Activated naive CD8-positive, alpha-beta T cell treated with anti-CD3 and anti-CD28 coated beads for 36 hours (primary cell): ENCODE measurements at places on chromosomes 6 and 20.

GRCh38 chr20:61932711-61933480 is 132.8 kb downstream of the TAF4 start:
- DNase-seq: no peak

GRCh38 chr6:43943781-43944250 is 173.8 kb downstream of the VEGFA start:
- no peak for DNase-seq

- no peak for DNase-seq
Observed at GRCh38 chr6:113414511-113414910, 442.6 kb upstream of the MARCKS start.

GRCh38 chr6:45677381-45678284 is 299.9 kb upstream of the SUPT3H start:
- peak; percentile 40 for DNase-seq

DNA sequence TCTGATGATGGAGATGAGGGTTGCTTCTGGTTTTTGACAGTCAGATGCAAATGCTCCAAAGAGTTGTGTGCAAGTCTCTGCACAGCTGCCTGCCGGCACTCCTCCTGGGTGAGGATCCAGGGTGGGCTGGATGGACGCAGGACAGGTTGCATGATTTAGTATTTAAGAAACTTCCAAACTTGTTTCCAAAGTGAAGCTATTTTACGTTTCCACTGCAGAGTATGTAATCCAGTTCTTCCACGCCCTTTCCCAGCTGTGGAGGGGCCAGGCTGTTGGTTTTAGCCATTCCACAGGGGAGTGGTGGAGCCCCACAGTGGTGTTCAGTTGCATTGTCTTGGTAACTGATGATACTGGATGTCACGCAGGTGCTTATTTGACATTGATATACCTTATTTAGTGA is 157.3 kb downstream of the THBS2 start:
- DNase-seq: no peak

GRCh38 chr6:87848616-87849015 is 146.6 kb upstream of the AKIRIN2 start:
- DNase-seq: no peak

DNA sequence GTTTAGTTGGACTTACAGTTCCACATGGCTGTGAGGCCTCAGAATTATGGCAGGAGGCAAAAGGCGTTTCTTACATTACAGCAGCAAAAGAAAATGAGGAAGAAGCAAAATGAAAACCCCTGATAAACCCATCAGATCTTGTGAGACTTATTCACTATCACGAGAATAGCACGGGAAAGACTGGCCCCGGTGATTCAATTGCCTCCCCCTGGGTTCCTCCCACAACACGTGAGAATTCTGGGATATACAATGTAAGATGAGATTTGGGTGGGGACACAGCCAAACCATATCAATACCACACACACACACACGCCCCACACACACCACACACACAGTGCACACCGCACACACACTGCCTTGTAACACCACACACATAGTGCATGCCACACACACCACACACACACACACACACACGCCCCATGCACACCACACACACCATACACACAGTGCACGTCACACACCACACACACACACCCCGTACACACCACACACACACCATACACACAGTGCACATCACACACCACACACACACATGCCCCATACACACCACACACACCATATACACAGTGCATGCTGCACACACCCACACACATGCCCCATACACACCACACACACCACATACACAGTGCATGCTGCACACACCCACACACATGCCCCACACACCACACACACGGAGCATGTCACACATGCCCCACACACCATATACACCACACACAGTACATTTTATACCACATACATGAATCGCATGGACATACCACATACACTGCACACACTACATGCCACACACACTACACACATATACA is 310.5 kb downstream of the TAF4 start:
- DNase-seq: no peak

DNA sequence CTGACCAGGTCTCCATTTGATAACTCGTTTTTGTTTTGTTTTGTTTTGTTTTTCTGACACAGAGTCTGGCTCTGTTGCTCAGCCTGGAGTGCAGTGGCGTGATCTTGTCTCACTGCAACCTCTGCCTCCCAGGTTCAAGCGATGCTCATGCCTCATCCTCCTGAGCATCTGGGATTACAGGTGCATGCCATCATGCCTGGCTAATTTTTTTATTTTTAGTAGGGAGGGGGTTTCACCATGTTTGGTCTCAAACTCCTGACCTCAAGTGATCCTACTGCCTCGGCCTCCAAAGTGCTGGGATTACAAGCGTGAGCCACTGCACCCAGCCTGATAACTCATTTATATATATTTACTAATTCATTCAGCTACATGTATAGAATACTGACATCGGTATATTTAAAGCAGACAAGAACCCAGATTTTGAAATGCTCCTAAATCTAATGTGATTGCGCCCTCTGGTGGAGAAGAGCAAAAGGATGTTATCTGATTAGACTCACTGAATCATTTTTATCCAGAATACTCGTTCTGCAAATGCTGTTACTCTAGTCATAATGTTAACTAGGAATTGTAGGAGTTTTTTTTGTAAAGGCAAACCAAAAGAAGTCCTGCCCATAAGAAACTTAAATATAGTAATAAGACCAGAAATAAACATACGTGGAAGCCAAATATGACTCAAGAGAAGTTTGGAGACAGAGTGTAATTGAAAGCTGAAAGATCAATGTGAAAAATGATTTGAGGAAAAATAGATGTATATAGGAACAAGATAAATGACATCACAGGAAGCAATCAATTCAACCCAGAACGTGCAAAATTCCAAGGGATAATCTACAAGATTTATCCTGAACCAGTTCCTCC is 5.3 kb upstream of the COL12A1 start:
- DNase-seq: no peak

DNA sequence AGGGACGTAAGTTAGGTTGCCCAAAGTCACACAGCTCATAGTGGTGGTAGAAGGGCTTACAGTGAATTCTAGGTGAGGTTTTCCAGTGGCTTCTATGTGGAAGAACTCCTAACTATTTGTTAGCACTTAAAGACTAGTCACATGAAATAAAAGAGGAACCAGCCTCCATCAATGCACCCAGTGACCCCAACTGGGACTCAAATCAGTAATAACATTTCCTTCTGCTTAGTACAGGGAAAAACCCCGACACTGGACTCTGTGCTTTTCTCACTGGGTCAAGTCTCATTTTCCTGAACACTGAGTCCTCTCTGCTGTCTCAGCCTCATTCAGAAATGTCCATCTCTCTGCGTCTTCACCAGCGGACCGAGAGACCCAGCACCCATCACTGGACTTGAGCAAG is 89.2 kb downstream of the SLC22A23 start:
- no peak for DNase-seq

- DNase-seq: no peak
Observed at GRCh38 chr6:92777146-92777740, 642.1 kb downstream of the EPHA7 start.

GRCh38 chr6:45445749-45446549 is 68.2 kb upstream of the SUPT3H start:
- no peak for DNase-seq

DNA sequence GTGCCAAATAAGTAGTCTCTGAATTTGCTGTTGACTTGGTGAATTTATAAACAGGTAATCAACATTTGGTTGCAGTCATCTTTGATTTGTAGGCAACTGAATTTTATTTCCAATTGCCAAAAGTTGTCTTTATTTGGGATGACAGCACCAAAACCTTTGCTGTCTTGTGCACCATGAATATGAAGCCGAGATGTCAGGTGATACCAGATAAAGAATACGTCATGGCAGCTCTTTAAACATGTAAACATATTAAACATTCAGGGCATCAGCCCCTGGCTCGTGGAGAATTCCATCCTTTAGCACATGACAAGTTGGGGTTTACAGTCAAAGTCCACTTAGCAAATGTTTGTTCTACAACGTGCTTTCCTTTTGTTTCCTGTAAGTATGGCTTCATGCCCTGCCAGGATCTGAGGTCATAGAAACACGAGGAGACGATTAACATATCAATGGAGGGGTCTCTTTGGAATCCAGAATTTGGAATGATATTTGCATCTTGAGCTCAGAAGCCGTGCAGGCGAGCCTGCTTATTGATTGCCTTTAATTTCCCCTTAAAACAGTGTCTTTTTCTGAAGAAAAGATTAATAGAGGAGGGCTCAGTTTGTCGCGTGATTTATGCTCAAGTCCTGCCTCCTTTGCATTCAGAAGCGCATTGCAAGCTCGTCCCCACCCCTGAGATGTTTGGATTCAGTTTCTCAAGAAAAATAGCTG is 170.2 kb upstream of the ZNF217 start:
- DNase-seq: no peak

- DNase-seq: no peak
Observed at GRCh38 chr6:122817766-122818165, 28.7 kb downstream of the SMPDL3A start.

GRCh38 chr6:15800841-15801617 is 138.2 kb upstream of the DTNBP1 start:
- DNase-seq: no peak

- DNase-seq: no peak
Observed at GRCh38 chr6:33658982-33659689, 38.0 kb downstream of the ITPR3 start.

GRCh38 chr20:53302695-53303412 is 290.8 kb downstream of the ZNF217 start:
- DNase-seq: no peak

DNA sequence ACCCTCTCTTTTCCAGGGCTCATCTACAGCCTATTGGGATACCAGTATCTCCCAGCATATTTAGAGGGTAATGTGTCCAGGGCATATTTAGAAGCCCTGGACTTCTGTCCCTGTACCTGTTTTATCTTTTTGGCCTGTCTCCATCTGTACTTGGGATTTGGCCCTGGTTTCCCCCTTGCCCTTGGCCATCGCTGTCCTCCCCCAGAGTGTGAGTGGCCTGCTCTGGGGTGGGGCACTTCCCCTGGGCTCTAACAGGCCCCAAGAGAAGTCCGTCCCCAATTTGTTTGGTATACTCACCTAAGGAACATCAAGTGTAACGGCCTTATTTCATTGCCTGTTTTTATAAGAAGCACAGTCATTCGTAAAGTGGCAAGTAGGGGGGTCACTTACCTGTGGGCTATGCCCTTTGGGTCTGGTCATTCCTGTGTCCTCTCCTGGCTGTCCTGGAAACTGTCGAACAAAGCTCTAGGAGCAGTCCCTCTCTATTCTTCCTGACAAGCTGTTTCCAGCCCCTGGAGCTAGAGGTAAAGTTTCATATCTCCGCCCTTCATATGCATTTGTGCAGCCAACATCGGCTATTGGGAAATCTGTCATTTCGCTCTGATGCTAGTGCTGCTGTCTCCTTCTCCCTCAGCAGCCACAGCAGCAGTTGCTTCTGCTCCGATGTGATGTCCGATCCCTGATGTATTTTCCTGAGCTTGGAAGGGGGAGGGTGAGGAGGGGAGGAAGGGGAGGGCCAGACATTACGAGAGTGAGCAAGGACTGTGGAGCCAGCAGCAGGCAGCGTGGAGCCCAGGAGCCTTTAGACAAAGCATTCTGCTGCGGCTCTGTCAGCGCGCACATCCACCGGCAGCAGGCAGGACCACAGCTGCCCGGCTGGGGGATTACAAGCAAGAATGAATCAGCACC is 83.4 kb downstream of the TCP11 start:
- no peak for DNase-seq

GRCh38 chr6:114096561-114097172 is 125.7 kb upstream of the HDAC2 start:
- no peak for DNase-seq

- peak; percentile 30 for DNase-seq
Observed at GRCh38 chr20:5486377-5487054, 169.8 kb upstream of the PROKR2 start.

DNA sequence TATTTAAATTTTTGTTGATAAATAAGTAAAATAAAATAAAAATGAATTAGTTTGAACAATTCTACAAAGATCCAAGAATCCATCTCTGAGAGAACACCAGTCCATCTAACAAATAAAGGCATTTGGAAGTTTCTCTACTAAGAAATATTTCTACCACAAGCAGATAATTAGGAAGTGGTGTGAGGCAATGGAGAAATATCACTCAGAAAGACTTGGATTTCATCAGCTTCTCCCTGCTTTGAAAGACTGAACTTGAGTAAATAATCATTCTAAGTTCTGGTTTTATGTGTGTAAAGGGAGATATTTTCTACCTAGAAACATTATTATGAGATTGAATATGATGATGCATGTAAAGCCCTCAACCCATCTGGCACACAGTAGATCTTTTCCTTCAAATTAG is 17.8 kb upstream of the TCF21 start:
- DNase-seq: no peak

DNA sequence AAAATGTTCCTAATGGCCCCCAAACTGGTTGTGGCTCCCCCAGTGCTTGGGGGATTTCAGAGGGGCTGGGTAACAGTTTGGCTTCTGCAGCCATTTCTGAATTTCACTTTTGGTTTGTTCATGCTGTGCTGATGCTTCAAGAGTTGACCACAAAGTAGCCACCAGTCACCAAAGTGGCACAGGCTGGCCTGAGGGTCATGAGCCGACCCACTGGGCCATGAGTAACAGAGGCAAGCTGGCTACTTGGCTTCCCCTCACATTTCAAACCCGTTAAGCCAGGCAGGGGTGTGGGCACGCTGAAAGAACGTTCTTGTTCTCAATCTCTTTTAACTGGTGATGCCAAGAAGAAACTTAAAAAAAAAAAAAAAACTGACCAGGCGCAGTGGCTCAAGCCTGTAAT is 15.1 kb upstream of the NXT1 start:
- no peak for DNase-seq

- DNase-seq: no peak
Observed at GRCh38 chr20:13841206-13841605, 56.4 kb downstream of the NDUFAF5 start.

DNA sequence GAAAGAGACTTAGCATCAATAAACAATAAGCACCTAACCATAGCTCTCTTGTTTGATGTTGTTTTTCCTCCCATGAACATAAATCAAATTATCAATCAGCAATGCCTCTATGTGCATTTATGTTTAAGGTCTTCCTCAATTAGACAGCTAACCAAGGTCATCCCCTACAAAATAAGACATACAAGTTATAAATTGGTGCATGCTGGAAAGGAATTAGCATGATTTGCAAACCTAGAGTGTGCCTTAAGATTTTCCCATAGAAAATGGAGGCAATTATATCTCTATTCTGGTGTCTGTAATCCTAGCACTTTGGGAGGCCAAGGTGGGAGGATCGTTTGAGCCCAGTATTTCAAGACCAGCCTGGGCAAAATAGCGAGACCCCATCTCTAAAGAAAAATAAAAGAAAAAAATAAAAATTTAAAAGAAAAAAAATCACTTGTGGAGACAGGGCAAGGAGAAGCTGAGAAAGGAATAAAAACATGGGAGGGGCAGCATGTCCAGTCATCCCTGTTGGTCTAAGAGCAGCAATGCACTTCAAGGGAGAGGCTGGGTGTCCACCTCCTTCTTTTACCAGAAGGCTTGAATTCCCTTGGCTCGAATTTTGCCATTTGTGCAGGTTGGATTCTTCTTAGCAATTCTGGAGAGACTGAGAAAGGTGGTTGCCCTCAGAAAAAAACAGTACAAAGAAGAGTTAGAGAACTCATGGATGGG is 9.3 kb upstream of the SLPI start:
- DNase-seq: no peak

- no peak for DNase-seq
Observed at GRCh38 chr6:139294090-139294489, 2.3 kb upstream of the TXLNB start.
